Foreskin keratinocyte (primary cell): ENCODE measurements at places on chromosomes 13 and 19. TPM values are rescaled to one million over a fixed set of nuclear protein-coding genes. Genes with fewer than 3 reads are reported as not detected.

Gene PRX
- polyA plus RNA-seq = 0.53 and 0.77 TPM in 2 replicates

Gene CABP5
- polyA plus RNA-seq = not detected in 2 replicates

Gene ZNF430
- polyA plus RNA-seq = 1.4 and 2.0 TPM in 2 replicates

Gene CGB5
- 0.77 TPM in 1 of 2 replicates, not detected in the other for polyA plus RNA-seq

Gene SLAIN1
- not detected in 2 replicates for polyA plus RNA-seq

Gene C19orf85
- not detected in 2 replicates for polyA plus RNA-seq
